Ascending aorta (tissue), 2 donors: ENCODE measurements at places on chromosomes 1 and 21.

DNA sequence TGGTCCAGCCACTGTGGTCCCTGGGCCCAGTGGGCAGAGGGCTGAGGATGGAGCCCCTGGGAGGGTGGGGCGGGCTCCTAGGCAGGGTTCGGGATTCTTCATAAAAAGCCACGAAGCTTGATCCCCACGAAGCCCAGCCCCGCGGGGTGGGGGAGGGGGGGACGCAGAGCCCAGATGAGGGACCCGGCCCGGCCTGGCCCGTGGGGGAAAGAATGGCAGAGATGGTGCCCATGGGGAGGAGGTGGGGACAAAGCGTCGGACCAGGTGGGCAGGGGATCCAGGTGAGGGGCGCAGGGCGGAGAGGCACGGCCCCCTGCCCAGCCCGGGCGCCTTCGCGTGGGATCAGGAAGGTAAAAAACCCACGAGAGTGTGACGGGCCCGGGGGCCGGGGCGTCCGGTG, 6.0 kb upstream of the SMIM12 start:
- DNase-seq: no peak

GRCh38 chr21:42496839-42497202, 797 bp upstream of the RSPH1 start:
- no peak for DNase-seq

GRCh38 chr1:190904091-190904695, 426.5 kb upstream of the BRINP3 start:
- no peak for DNase-seq

DNA sequence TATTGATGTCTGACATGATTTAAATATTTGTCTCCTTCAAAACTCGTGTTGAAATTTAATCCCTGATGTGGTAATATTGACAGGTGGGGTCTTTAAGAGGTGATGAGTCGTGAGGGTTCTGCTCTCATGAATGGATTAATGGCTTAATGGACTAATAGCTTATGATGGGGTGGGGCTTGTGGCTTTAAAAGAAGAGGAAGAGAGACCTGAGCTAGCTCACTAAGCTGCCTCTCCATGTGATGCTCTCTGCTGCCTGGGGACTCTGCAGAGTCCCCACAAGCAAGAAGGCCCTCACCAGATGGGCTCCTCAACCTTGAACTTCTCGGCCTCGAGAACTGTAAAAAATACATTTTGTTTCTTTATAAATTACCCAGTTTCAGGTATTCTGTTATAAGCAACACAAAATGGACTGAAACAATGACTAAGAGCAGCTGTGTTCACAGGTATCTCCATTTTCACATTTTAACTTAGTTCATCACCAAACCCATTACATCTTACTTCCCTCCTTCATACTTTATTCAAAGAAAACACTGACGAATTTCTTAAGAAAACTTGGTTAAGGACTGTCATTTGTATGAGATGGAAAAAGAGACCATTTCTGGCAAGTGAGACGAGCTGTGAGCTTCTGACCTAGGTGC, 12.1 kb upstream of the AIM2 start:
- DNase-seq: no peak

DNA sequence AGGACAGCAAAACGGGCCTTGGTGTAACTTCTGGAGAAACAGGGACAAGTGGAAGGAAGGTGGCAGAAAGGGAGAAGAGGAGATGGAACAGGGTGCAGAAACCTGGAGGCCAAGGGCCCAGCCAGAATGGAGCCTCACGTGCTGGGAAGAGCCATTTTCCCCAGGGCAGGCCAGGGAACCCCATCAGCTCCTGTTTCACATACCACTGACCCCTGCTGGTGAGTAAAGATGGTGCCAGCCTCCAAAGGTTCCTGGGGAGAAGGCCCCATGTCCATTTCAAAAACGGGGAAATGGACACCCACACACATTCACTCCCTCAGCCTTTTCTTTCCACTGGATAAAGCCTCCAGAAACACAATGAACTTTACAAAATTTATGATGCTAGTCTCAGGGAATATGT, 57.6 kb upstream of the JUN start:
- DNase-seq: no peak

DNA sequence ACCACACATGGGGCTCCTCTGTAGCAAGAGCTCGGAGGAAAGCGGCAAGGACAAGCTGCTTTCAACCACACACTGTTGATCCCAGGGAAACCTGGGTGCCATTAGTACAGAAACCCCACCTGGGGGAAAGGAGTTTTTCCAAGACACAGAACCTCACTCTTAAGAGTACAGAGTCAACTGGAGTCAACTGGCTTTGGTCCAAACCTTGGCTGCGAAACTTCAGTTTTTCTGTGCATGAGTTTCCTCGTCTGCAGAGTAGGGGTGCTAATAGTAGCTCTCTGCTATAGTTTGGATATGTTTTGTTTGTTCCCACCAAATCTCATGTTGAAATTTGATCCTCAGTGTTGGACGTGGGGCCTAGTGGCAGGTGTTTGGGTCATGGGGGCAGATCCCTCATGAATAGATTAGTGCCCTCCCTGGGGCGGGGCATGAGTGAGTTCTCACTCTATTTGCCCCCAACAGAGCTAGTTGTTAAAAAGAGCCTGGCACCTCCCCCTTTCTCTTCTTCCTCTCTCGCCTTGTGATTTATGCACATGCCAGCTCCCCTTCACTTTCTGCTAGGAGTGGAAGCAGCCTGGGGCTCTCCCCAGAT, 161.1 kb downstream of the PIGK start:
- no peak for DNase-seq

GRCh38 chr21:38683222-38683621, 122.5 kb upstream of the ETS2 start:
- DNase-seq: no peak
